ENCODE measurements at places on chromosomes 7 and 10.

DNA sequence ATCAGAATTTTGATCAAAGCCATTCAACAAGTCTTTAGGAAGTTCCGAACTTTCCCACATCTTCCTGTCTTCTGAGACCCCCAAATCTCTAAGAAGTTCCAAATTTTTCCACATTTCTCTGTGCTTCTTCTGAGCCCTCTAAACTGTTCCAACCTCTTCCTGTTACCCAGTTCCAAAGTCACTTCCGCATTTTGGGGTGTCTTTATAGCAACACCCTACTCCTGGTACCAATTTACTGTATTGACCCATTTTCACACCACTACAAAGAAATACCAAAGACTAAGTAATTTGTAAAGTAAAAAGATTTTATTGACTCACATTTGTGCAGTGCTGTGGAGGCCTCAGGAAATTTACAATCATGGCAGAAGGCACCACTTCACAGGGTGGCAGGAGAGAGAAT is 385.8 kb upstream of the GHITM start:
- no peak for DNase-seq

- no peak for DNase-seq
These were observed 1.3 kb upstream of the MUC12 start for GRCh38 chr7:100968031-100968430.

- DNase-seq: peak; percentile 52
These were observed 67.6 kb upstream of the DDC start for GRCh38 chr7:50632561-50633413.

DNA sequence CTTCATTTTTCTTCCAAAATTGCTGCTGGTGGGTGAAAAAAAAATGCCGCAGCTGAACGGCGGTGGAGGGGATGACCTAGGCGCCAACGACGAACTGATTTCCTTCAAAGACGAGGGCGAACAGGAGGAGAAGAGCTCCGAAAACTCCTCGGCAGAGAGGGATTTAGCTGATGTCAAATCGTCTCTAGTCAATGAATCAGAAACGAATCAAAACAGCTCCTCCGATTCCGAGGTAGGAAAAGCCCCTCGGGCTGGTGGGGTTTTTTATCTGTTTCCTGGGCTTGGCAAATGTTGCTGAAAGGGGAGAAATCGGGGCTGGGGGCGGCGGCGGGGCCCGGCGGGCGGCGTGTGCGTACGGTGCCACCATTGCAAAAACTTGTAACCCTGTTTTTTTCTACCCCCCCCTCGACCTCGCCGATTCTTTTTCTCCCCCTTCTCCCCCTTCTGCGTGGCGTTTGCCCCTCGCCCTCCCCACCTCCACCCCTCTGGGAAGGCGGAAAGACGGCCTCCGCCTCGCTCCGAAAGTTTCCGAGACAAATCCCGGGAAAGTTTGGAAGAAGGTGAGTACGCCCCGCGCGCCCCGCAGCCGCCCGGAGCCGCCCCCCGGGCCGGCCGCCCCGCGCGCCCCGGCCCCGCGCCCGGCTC is 789 bp downstream of the TCF7L2 start:
- no peak for DNase-seq

GRCh38 chr7:111954474-111955381 is 251.5 kb downstream of the DOCK4 start:
- no peak for DNase-seq

DNA sequence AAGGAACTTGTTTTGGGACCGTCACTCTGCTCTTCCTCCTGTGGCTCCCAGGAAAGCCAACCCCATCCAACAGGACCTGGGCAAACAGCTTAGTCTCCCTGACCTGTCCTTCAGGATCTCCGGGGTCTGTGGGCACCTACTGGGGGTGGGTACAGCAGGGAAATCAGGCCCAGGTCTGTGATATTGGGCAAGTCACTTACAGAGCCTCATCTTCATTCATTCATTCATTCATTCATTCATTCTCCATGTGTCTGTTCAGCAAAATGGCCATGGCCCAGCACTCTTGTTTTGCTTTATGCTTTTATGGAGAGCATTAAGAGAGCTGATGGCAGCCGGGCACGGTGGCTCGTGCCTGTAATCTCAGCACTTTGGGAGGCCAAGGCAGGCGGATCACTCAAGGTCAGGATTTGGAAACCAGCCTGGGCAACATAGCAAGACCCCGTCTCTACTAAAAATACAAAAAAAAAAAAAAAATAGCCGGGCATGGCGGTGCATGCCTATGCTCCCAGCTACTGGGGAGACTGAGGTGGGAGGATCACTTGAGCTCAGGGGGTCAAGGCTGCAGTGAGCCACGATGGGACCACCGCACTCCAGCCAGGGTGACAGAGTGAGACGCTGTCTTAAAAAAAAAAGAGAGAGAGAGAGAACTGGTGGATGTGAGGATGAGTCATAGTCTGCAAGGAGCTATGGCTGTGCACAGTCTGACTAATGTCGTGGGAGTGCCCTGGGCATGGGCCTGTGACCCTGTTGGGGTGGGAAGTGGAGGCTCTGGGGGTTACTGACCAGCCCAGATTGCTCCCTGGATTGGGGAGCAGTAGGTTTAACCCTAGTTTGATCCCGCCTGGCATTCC is 54.3 kb downstream of the CLIP2 start:
- DNase-seq: no peak

GRCh38 chr10:3425261-3425660 is 252.7 kb upstream of the PITRM1 start:
- no peak for DNase-seq

GRCh38 chr7:28808796-28809533 is 149.2 kb downstream of the TRIL start:
- no peak for DNase-seq

- no peak for DNase-seq
These were observed 16.1 kb upstream of the NDST2 start for GRCh38 chr10:73827346-73828089.

DNA sequence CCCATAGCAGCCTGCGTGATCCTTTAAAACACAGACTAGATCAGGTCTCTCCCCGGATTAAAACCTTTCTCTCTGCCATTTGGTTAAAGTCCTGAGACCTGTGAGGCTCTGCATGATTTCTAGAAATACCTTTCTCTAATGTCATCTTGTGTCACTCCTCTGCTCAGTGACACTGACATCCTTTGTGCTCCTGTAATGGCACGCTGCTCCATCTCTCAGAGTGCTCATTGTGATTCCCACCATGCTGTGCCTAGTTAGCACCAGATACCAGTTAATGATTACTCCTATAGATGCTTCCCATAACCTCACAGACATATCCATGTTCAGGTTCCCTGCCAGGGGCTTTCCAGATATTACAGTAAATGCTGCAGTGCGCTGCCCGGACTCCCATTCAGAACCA is 11.7 kb upstream of the OR9A2 start:
- no peak for DNase-seq

DNA sequence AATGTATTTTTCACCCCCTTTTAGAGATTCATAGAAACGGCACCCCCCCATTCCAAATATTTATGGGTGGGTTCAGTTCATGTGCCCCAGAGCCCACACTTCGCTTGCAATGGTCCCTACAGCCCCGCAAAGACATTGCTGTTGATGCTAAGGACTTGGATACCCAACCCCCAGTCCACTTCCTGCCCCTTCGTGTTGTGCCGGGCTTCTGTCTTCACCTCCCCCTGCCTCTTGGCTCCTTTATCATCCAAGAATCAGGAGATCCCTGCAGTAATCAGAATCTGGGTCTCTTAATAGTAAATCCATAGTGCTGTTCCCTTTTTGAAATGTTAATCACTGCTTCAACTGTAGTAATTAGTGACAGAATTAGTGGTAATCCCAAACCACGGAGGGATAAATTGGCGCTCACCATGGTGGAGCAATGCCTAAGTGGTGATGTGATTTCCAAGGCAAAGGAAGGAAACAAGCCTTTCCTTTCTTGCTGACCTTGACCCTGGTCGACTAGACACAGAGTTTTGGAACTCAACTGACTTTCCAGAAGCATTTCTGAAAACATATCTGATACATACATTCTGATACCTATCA is 67.7 kb downstream of the HK1 start:
- DNase-seq: no peak

DNA sequence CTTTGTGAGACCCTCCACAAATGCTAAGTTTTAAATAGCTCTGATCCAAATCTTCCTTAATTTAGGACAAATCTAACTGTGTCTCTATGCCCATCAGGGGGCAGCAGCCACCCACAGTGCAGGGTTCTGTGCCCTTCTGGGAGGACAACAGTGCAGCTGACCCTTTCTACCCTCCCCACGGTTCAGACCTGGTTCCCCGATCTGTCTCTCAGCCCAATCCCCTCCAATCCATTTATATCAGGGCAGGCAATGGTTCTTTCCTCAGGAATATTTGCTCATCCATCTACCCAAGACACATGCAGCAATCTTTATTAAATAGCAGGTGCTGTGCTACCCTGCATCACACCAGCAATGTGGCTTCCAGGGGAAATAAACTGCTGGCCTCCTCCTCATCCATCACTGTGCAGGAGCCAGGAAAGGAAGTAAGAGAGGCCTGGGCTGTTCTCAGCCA is 4.0 kb upstream of the RBM28 start:
- peak; percentile 21 for DNase-seq

DNA sequence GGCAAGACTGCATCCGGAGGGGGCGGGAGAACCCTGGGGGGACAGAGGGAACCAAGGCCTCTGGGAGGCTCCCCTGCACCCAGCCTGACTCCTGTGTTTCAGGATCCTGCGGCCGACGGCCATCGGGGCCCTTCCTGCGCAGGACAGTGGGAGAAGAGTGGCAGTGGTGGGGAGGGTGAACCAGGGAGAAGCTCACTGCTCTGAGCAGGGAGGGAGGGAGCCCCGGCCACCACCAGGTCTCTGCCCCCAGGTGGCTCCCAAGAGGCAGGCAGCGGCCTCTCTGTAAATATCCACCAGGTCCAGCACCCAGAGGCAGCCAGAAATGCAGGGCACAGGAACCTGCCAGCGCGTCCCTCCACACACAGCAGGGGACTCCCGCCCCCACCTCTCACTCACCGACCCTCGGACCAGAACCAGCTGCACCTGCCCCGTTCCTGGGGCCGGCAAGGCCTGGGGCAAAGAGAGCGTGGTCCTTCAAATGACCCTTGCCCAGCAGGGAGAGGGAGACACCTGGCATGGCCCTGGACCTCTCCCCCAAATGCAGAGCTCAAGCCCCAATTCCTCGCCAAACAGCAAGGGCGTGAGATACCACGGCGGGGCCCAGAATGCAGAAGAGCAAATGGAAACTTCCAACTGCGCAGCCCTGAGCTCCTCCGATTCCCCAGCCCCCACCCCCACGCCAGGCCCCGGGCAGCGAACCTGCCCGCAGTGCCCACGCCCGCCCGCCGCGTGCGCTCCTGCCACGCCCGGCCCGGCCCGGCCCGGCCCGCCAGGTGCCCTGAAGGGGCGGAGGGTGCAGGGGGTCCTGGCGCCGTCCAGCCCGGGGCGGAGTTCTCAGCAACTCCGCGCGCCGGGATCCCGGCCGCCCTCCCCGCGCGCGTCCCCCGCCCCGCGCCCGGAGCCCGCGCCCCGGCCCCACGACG is 805 bp downstream of the RASGEF1A start:
- no peak for DNase-seq

DNA sequence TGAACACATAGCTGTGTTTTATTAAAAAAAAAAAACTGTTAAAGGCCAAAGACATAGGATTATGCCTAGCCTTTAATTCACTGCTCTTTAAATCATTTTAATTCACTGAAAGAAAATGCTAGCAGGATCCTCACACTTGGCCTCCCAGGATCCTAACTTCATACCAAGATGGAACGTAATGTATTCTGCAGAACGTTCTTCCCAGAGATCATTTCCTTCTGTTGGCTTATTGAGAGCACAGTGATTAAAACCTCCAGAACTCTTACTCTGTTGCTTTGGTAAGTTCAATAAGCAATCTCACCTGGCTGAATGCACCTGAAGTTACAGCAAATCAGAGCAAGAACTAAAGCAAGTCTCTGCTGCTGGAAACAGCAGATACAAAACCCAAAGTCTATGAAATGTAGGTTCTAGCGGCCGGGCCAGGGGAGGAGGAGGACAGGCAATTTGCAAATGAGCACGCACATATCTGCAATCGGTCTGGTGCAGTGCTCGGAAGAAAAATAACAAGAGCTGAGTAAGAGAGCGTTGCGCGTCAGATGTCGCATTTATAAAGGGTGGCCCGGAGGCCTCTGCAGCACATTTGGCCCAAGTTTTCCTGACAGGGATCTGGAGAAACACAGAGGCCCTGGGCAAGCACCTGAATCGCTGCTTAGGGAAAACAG is 193.9 kb downstream of the FAM107B start:
- DNase-seq: no peak

GRCh38 chr7:40493609-40494051 is 358.8 kb downstream of the SUGCT start:
- no peak for DNase-seq

GRCh38 chr10:112723876-112724275 is 226.2 kb upstream of the TCF7L2 start:
- no peak for DNase-seq

GRCh38 chr10:11046776-11047160 is 29.1 kb downstream of the CELF2 start:
- DNase-seq: no peak

- DNase-seq: no peak
These were observed 152.6 kb downstream of the TFPI2 start for GRCh38 chr7:93737953-93738352.

DNA sequence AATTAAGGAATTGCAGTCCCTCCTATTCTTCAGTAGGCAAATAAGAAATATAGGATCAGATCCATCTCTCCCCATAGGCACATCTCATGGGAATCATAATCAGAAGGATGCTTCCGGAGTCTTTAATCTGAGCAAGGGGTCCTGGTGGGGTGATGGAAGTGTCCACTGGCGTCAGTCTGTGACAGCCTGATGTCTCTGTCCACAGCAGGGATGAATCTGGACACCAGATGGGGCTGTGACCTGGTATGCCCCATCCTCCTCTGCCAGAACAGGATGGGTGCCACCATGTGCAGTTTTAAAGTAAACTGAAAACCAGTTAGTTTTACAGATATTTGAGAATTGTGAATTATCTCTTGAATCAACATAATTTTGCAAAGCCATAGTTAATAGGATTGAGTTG is 148.7 kb downstream of the C1GALT1 start:
- DNase-seq: no peak

DNA sequence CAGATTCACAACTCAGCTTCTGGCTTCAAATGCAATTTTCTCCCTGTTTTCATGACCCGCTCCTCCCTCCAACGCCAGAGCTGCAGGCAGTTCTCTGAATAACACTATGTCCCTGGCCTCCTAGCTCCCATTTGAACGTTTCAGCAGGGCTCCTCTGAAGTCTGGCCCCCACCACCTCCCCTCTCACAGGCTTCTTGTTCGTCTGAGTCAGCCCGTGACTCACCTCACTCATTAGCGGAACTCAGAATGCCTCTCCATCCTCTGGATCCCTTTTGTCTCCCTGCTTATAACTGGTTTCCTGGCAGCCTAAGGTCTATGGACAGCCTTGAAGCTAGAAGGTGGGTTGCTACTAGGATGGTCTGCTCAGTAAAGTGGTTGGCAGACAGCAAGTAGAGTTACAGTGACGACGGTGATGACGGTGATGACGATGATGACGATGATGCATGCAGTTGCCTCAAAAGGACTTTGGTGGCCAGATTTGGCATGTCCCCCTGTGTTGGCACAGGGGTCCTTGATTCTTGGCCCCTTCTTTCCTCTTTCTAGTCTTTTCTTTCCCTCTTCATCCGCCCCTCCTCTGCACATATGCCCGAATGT is 83.3 kb upstream of the MKLN1 start:
- no peak for DNase-seq

- DNase-seq: no peak
These were observed 176.6 kb upstream of the SP4 start for GRCh38 chr7:21251151-21251800.
